ENCODE measurements at places on chromosomes 7 and 10.

- no peak for DNase-seq
These were observed 17.2 kb upstream of the GATA3 start for GRCh38 chr10:8037199-8037801.

- no peak for DNase-seq
These were observed 72.1 kb upstream of the LRRC18 start for GRCh38 chr10:49011756-49012155.

DNA sequence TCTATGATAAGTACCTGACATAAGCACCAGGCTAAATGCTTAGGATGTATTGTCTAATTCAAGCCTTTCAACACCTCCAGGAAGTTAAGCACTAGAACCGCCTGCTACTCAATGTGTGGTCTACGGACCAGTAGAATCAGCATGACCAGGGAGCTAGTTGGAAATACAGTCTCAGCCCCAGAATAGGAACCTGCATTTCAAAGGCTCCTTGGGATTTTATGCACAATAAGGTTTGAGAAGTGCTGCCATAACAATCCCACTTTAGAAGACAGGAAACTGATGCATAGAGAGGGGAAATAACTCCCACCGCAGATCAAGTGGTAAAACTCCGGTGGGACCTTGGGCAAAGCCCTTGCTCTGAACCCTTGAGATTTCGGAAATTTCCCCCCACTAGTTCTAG is 8.8 kb upstream of the DUSP5 start:
- DNase-seq = no peak

DNA sequence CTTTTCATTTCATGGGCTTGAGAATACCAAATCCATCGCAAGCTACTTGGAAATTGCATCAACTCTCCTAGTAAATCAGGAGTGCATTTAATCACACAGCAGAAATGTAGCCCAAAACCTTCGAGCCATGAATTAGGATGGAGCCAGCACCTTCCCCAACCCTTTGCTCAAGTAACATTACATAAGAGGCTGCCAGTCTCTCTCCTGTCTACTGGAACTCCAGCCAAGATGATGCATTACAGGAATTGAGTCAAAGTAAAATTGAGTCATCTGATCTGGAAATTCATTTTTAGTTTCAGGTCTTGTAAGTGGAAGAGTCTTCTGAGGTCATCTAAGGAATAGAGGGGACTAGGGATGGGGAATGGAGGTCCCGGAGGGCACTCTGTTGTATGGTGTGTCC is 69.7 kb upstream of the FHIP2A start:
- DNase-seq = no peak

DNA sequence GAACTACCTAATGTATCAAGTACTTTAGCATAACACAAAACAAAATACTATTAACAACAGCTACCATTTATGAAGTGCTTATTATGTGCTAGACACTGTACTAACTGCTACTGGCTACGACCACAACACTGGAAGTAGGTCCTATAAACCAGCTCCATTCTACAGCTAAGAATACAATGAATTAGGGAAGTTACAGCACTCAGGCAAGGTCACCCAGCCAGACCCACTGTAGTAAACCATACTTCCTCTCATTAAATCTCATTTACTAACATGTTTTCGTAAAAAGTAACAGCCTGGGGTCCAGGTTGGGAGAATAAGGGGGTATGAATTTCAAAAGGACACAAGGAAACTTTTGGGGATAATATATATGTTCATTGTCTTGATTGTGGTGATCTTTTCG is 25.4 kb downstream of the NAPEPLD start:
- no peak for DNase-seq

- DNase-seq = no peak
These were observed 48.7 kb downstream of the GNAI1 start for GRCh38 chr7:80183351-80183750.

DNA sequence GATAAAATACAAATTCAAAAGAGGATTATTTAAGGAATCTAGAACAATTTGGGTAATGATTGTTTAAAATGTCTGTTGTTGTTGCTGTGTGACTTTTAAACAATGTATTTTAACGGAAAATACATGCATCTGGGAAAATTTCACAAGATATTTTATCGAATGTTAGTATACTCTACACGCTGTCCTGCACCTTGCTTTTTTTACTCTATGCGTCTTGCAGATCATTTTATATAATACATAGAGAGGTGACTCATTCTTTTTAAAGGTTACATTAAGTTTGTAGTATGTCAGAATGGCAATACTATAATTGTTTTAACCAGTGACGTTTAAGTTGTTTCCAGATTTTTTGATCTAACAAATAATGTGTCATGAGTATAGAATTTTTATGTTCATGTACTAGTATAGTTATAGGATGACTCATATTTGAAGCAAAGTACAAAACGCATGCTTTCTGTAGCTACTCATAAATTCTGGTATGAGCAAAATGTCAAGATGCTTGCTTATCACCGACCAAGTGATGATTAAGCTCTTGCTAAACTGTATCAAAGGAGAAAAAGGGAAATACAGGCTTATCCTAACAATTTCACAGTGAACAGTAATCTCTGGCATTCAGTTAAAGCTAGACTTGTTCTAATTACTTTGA is 4.9 kb downstream of the DKK1 start:
- DNase-seq = no peak

DNA sequence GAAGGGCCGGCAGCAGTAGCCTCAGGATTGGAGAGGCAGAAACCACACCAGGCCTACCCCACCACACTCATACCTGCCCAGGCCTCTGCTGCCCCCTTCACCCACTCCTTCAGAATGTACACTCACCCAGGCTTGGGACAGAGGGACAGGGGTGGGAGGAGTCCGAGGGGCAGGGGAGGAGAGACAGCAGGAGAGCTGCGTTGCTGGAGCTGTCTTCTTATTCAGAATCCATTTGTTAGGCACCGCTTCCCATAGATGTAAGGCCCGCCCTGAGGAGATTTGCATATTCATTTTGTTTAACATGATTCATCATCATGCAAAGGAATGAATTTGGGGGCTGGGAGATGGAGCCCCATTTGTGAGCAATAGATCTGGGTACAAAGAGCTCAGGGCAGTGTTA is 156.7 kb downstream of the CDH23 start:
- no peak for DNase-seq

- DNase-seq = no peak
These were observed 35.3 kb upstream of the IFRD1 start for GRCh38 chr7:112414855-112415490.

DNA sequence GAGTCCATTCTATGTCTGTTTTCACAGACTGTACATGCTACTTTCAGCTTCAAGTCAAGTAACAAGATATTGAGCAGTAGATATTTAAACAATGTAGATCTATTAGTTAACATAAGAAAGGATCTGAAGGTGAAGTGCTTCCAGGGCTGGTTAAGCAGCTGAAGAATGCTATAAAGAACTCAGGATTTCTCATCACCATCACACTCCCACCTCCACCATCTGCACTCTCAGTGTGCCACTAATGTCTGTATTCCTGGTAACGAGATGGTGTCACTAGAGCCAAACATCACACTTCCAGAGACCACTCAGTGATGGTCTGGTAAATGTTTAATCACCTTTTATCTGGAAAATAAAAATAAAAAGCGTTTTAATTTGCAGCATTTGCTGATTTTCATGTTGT is 224.0 kb upstream of the FERD3L start:
- DNase-seq = no peak

DNA sequence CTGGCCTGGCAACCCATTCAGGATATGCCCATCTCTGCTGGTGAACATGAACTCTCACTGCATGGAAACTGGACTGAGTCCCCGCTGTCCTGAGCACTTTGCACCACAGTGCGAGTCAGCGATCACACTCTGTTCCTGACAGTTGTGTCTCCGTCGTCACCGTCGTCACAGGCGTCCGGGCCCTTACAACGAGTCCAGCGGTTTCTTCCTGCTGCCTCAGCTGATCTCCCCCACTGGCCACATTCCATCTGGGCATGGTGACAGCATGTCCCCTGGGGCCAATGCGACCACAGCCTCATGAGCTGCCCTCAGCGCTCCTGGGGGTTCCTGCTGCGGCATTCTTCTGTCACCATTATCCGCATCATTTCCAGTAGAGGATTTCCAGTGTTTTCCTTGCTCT is 76.8 kb upstream of the KLF6 start:
- DNase-seq = no peak

DNA sequence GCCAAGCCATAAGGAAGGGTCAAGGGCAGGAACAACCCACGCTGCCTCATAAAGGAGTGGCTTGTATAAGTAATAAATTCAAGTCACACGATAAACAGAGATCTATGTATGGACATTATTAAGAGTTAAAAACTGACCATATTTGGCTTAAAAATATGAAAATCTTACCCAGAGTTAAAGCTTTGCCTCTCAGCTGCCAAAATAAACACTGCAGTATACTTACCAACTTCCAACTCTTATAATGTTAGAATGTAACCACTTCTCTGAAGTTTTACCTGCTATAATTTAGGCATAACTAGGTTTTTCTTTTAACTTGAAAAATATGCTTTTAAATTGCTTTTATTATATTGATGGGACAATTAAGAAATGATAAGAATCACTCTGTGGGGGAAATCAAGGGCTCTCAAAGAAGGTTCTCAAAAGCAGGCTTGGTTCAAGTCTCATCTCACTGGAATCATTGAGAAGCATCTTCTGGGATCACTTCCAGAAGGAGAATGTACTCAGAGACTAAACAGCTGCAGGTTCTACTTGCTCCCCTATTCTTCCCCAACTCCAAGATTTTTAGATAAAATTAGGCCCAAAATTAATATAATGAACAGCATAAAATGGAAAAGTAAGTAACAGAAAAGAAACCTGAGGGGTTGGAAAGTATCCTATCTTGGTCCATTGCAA is 16.1 kb upstream of the CAV2 start:
- no peak for DNase-seq

- no peak for DNase-seq
These were observed 22.7 kb upstream of the TRUB1 start for GRCh38 chr10:114915294-114915693.

DNA sequence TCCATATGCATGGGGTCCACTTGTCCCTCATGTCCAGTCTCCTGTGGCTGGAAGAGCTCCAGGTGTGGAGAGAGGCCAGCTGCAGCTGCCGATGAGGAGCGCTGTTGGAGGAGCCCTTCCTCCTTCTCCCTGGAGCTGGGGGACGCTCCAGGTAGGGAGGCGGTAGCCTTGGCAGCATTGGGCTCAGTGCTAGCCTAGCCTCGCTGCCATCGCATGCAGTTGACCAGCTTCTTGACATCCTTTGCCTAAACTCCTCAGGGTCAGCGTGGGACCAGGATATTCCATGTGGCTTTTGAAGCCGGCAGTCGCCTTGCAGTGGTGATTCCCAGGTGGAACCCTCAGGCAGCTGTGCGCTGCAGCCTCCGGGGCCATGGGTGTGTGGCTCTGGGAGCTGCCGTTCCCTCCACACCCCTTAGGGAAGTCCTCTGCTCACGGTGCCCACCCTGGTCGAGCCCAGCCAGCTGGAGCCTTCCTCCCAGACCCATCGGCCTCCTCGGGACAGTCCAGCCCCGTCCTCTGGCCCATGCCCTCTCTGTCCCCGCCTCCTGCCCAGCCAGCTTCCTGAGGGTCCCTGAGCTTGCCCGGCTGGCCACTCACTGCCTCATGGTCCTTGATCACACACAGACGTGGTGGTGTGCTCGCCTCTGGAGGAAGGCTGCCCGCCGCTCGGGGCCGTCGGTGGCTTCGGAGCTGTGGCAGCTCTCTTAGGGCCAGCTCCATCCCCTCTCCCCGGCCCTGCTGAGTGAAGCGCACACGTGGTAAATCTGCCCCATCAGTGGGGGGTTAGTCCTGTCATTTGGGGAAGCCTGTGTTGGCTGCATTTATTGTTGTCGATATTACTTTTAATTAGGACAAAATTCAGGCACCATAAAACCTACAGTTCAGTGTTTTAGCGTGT is 21.2 kb downstream of the INPP5A start:
- DNase-seq = no peak

DNA sequence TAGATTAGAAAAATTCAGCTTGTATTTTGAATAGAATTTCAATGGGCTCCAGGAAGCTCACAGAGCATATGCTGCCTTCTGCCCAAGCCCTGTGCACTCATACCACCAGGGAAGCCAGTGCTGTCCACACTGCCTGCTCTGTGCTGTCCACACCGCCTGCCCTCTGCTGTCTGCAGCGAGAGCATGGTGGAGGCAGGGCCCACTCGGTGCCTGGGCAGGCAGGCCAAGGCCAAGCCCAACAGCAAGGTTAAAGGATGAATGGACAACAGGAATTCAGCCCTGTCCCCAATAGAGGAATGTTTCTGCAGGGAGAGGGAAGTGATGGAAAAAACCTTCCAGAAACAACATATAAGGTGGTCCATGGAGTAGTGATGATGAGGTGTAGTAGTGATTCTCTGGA is 146.8 kb downstream of the GFRA1 start:
- no peak for DNase-seq

DNA sequence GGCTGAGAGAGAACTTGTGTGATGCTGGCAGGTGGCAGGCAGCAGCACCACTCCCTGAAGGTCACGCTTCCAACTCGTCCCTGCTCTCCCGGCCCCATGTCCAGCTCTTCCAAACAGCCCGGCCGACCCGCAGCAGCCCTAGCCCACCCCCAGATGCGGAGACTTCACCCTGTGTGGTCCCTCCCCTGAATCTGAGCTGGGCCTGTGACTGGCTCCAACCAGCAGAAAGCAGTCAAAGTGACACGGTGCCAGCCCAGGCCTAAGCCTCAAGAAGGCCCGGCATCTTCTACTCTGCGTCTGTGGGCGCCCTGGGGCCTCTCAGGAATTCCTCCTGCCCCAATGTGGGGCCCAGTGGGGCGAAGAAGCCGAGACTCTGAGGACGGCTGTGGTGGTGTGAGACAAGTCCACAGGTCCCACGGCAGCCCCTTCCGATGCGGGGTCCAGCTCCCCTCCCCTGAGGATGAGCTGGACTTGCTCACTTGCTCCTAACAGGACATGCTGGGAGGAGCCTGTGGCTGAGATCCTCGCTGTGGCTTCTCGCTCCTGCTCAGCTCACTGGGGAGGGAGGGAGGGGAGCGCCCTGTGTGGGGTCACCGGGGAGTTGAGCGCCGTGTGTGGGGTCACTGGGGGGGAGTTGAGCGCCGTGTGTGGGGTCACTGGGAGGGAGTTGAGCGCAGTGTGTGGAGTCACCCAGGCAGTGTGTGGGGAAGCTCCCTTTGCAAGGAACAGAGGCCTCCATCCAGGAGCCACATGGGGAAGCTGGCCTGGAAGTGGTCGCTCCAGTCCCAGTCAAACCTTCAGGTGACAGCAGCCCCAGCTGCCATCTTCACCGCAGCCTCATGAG is 9.5 kb downstream of the STK32C start:
- DNase-seq = no peak

- no peak for DNase-seq
These were observed 26.2 kb downstream of the ABLIM1 start for GRCh38 chr10:114631666-114632417.

GRCh38 chr10:34655286-34656170 is 159.6 kb downstream of the PARD3 start:
- DNase-seq = no peak

GRCh38 chr7:139654276-139655181 is 123.3 kb downstream of the HIPK2 start:
- no peak for DNase-seq

GRCh38 chr7:100679927-100680575 is 6.5 kb downstream of the GNB2 start:
- DNase-seq = no peak

- no peak for DNase-seq
These were observed at the start of gene ZNF804B for GRCh38 chr7:88759230-88760135. ZNF804B (plus strand) TSS chr7:88759700; CDS start chr7:88759977, 277 bp downstream.
